Motor neuron (in vitro differentiated cells): ENCODE measurements at places on chromosomes 1 and 21. TPM values are rescaled to one million over a fixed set of nuclear protein-coding genes. Genes with fewer than 3 reads are reported as not detected.

DNA sequence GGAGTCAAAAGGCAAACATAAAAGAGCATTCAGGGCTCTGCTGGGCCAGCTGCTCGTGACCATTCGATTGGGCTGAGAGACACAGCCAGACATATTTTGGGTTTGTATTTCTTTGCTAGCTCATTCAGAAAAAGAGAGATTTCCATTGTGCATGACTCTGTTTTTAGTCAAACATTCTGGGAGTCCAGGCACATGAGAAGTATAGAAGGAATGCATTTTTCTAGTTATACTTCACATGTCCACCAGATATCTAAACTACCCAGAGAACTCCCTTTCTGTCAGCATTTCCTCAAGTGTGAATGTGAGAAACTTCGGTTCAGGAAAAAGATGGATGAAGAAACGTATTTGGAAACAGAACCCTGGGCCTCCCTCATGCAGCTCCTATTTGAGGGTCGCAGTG is 6.3 kb upstream of the KCNE1 start:
- ATAC-seq = no peak

GRCh38 chr1:245217853-245218608 is 63.2 kb downstream of the KIF26B start:
- ATAC-seq = no peak

- no peak for ATAC-seq
These were observed 62.5 kb upstream of the ESRRG start for GRCh38 chr1:216785737-216786136.

DNA sequence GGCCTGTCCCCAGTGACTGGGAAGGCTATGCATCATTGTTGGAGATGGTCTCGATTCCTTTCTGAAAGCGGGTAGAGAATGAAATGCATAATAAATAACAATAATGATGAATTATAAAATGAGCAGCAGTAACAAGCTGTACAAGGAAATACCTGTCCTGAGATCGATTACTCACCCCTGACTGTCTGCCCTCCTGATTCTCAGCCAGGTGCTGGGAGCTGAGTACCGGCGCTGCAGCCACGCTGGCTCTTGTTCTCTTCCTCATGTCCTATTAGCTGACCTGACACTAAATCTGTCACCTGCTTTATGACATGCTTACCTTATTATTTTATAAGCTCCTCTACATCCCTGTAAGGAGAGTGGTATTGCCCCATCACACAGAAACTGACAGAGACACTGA is 3.4 kb downstream of the AGPAT3 start:
- no peak for ATAC-seq

- ATAC-seq = no peak
These were observed 97.3 kb downstream of the USH2A start for GRCh38 chr1:216325946-216326345.

GRCh38 chr21:18350216-18350615 is 53.4 kb downstream of the TMPRSS15 start:
- ATAC-seq = no peak

GRCh38 chr1:226790545-226791181 is 51.6 kb upstream of the ITPKB start:
- no peak for ATAC-seq

GRCh38 chr1:86774305-86775295 is 70.2 kb downstream of the SH3GLB1 start:
- ATAC-seq = peak; percentile 97

DNA sequence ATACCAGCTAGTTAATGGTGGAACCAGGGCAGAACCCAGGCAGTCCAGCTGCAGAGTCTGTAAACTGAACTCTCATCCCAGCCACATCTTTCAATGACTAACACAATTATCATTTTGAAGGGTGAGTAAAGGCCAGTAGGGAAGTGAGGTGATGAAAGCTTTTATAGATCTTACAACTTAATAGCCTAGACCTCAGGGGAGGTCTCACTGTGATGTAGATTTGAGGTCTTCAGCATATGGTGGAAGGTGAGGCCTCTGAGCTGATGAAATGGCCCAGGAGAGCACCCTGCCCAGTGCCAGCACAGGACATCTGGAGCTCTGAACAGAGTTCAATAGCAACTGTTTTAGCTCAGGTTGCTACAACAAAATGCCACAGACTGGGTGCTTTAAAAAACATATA is 44.8 kb upstream of the POU2F1 start:
- peak; percentile 92 for ATAC-seq

DNA sequence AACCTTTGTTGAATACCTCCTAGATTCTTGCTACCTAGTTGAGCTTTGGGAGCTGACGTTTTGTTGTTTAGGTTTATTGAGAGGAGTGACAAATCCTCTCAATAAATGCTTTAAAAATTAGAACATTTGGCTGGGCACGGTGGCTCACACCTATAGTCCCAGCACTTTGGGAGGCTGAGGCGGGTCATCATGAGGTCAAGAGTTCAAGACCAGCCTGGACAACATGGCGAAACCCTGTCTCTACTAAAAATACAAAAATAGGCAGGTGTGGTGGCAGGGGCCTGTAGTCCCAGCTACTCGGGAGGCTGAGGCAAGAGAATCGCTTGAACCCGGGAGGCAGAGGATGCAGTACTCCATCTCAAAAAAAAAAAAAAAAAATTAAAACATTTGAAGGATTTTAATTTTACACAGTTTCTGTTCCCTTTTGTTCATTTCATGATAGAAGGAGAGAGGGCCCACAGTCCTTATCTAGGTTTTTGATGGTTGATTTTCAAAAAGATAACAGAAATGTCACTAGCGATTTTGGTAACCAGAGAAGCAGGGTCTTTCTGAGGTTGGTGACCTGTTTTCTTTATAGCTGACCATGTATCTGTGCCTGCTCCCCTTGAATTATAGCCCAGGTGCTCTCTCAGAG is 44.2 kb upstream of the PIGV start:
- ATAC-seq = no peak

DNA sequence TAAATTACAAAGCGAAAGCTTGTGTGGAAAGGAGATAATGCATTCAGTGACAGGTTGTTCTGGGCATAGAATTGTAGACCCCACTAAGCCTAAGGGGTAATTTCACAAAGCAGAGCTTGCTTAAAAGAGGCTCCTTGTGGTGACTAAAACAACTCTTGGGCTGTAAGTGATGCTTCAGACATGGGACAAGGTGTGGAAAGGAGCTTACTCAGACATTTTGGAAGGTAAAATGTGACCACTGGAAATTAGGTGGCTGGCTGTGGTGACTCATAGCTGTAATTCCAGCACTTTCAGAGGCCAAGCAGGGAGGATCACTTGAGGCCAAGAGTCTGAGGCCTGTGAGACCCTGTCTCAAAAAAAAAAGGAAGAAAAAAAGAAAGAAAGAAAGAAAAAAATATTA is 51.1 kb upstream of the LRRC8C start:
- ATAC-seq = no peak

DNA sequence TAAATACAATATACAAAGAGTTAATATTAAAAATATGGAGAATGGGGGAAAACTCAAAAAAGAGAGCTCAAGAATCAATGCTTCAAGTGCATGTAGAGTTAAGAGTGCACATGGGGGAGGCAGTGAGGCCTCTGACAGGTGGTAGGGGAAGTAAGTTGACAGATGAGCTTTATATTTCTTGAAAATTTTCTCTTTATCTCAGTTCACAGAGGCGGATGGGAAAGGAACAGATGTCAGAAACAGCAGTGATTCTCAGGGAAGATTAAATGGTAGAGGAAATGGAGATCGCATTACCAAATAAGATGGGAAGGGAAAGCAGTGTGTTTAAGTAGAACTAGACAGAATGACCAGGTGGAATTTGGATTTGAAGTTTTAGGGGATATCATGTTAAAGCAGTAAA is 200.1 kb upstream of the C1orf105 start:
- ATAC-seq = no peak

DNA sequence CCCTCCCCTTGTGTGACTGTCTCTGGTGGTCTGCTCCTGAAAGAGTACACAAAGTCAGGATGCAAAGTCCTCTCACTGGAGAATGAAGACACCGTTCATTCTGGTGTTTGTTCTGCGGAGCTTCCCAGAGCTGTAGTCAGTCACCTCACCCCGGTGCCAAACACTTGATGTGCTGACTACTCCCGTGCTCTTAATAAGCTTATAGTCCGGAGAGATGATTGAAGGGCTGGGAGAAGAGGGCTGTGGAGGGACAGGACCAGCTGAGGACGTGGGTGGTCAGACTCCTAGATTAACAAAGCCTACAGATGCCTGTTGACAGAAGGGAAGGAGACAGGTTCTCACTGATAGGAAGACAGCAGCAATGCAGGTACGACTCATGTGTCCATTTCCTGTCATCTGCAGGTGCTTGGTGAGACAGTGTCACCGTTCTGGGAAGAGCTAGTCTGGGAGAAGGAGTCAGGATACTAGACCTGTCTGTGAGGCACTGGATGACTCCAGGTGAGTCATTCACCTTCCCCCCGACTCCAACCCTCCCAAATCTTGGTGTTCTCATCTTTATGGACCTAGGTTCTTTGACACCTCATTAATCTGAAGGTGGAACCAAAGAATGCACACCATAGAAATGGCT is 40.4 kb upstream of the LRRN2 start:
- ATAC-seq = no peak

DNA sequence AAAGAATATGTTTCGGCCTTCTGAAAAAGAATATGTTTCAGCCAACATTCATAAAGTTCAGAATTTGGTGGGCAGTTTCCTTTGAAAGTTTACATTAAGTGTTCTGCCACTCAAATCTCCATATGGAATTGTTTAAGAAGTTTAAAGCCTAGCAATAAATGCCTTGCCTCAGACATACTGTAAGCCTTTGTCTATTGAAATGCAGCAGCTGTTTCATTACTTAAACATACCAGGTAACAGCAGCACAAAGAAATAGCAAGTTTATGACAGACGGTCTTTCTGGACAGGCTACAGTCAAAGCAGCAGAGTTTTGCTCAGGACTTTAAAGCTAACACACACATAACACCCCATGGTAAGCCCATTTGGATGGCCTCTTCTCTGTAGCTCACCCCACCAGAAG is 38.5 kb upstream of the C1orf105 start:
- no peak for ATAC-seq

GRCh38 chr1:160032165-160032820 is 503 bp upstream of the PIGM start:
- no peak for ATAC-seq

GRCh38 chr21:15094706-15095105 is 29.9 kb upstream of the NRIP1 start:
- no peak for ATAC-seq

- ATAC-seq = no peak
These were observed 489.3 kb downstream of the SIPA1L2 start for GRCh38 chr1:232140419-232141166.

The LAMC2 gene
- total RNA-seq = 1.5 and 2.0 TPM in 2 replicates

The OVAAL gene
- total RNA-seq = not detected in 2 replicates

The TRIM62 gene
- total RNA-seq = 11.5 and 19.0 TPM in 2 replicates
